ENCODE measurements at places on chromosomes 2 and 18.

- DNase-seq, result peak; percentile 96
These were observed at the start of gene POU3F3 for GRCh38 chr2:104853534-104854497. Gene POU3F3 (plus strand): TSS chr2:104854115. CDS start chr2:104855511, 1,396 bp downstream.

- DNase-seq, result no peak
These were observed 147.0 kb downstream of the HDAC4 start for GRCh38 chr2:239253701-239254436.

DNA sequence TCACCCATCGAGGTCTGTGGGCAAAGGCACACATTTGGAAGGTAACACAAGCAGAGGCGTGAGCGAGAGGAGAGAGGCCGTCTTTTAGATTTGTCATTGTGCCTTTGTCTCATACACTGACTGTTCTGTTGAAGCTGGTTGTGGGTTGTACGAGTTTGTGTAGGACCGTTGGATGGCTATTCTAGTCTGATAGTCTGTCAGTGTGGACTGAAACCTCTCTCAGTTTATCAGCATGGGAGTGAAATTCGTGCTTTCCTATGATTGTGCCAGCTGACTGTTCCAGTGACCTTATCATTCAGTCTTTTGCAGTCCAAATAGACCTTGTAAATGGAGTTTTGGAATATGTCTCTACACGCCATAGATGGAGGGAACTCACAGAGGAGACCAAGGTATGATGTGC lies 143.5 kb downstream of the LDLRAD4 start:
- DNase-seq, result no peak

GRCh38 chr2:122135021-122135937 lies 379.8 kb downstream of the TSN start:
- no peak for DNase-seq

DNA sequence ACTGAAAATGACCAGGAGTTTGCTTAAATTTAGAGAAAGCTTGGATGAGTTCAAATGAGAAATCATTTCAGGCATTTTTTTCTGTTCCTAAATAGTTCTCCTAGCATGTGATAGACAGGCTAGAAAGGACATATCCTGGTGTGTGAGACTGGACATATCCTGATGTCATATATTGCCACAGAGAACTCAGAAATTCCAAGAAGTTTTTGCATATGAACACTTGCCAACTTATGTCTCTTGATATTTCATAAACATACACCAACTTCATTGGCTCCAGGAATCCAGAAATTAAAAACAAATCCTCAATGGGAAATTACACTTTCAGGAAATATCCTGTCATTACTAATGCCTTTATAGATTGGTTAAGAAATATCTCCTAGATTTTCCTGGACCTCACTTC lies 2.9 kb upstream of the SERPINB4 start:
- DNase-seq, result no peak

GRCh38 chr2:144648837-144649465 lies 129.0 kb upstream of the ZEB2 start:
- DNase-seq, result no peak

DNA sequence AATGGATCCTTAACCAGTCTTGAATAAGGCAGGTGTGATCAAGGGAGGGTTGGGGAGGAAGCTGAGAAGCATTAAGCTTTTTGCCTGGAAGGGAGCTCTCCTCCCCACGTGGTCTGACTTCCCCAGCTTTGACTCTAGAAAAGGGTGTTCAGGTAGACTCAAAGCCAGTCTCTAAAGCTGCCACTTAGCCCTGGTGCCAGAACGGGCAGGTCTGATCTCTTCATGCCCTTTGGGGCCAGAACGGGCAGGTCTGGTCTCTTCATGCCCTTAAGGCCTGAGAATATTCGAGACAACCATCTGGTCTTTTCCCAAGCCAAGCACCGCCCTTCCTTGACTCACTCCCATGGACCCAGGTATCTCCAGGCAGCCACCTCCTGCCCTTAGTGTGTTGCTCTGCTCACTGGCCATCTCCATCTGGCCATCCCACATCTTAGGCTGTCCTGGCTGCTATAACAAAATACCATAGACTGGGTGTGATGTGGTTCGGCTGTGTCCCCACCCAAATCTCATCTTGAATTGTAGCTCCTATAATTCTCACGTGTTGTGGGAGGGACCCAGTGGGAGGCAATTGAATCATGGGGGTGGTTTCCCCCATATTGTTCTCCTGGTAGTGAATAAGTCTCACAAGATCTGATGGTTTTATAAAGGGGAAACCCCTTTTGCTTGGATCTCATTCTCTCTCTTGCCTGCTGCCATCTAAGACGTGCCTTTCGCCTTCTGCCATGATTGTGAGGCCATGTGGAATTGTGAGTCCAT lies 59.4 kb downstream of the SNORC start:
- no peak for DNase-seq

DNA sequence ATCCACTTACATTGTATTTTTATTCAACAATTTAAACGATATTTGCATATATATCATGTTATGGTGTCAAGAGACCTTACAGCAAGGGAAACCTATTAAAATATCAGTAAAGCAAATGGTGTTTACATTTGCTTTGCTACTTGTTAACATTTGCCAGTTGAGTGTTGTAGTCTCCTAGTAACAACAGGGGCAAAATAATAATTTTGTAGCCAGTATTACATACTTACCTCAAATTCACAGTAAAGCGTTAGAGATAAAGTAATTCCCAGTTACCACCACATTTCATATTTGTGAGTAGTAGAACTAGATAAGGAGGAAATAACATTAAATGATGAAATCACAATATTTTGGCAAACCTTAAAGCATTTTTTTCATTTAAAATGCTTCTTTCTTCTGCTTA lies 71.3 kb downstream of the FASTKD2 start:
- DNase-seq, result no peak

GRCh38 chr2:25145803-25146202 lies 22.6 kb downstream of the POMC start:
- no peak for DNase-seq

DNA sequence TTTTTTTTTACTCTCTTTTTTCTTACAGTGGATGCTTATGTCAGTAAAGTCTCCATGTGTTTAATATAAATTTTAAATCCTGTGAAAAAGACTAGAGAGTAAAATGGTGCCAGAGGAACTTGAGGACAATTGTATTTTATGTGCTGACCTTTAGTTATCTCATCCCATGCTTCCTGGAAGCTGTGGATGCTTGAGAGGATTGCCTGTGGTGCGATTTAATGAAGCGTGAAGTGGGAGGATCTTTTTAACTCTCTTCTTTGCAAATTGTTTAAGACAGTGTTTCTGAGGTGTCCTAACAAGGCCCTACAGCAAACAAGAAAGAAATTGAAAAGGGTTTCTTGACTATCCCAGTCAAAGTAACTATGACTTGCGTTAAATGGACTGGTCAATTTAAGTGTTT lies 84.2 kb downstream of the DTNA start:
- DNase-seq, result no peak

- DNase-seq, result no peak
These were observed at the start of gene ACTG2 for GRCh38 chr2:73892631-73893329. Gene ACTG2 (plus strand): TSS chr2:73893008. CDS start chr2:73901312, 8,304 bp downstream.

DNA sequence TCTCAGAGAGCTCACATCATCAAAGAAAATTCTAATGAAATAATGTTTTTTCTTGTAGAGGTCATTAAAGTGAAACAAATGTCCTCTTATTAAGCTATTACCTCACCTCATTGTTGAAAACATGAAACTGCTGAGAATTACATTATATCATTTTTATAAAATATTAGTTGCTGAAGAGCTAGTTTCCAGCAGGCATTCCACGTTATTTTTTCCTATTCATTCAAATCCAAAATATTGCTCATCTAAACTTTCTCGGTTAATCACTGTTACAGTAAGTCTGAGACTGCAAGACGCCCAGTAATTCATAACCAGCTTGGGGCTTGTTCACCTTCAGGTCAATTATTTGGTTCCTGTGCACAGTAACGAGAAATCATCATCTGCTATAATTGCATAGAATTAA lies 138.5 kb upstream of the RASGRP3 start:
- DNase-seq, result no peak

- no peak for DNase-seq
These were observed 33.8 kb downstream of the PCARE start for GRCh38 chr2:29040552-29040951.

GRCh38 chr2:6523476-6523875 lies 342.2 kb downstream of the CMPK2 start:
- no peak for DNase-seq

DNA sequence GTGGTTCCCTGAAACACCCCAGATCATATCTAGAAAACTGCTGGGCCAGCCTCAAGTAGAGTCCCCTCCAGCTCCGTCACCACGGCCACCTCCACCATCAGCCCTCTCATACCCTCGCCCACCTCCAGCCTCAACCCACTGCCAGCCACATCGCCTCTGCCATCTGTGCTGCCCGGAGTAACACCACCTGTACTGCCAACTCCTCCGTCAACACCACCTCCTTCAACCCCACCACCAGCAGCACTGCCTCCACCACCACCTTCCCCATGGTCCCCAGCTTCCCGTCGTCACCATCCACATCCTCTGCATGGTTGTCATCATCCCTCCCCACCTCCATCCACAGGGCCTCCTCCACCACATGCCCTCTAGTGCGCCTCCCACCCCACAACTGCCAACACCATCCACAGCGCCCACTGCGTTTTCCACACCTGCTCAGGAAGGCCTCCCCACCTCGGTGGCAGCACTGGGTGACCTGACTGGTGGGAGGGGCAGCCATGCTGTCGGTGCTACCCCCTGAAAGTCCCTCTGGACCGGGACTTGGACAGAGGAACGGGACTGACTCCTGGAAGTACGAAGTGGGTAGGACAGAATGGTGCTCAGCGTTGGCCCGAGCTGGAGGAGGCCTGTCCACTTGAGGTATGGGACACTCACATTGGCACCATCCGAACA lies 1.6 kb downstream of the SNED1 start:
- no peak for DNase-seq

- DNase-seq, result no peak
These were observed 180.7 kb downstream of the NCK2 start for GRCh38 chr2:105925390-105925789.

DNA sequence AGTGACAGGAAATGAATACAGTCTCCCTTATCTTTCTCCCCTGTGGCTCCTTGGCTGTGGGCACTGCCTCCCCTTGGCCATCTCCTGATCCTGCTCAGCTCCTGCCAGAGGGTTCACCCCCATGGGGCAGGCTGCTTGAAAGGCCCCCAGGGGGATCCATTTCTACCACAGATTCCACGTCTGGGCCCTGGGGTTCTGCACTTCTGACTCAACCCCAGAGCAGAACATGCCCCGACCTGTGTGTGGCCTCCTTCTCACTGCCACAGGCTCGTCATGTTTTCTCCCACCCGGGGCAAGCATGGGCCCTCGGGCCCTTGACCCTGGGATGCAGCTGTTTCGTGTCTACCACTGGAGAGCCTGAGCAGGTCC lies 122.2 kb downstream of the ACKR3 start:
- DNase-seq, result no peak

DNA sequence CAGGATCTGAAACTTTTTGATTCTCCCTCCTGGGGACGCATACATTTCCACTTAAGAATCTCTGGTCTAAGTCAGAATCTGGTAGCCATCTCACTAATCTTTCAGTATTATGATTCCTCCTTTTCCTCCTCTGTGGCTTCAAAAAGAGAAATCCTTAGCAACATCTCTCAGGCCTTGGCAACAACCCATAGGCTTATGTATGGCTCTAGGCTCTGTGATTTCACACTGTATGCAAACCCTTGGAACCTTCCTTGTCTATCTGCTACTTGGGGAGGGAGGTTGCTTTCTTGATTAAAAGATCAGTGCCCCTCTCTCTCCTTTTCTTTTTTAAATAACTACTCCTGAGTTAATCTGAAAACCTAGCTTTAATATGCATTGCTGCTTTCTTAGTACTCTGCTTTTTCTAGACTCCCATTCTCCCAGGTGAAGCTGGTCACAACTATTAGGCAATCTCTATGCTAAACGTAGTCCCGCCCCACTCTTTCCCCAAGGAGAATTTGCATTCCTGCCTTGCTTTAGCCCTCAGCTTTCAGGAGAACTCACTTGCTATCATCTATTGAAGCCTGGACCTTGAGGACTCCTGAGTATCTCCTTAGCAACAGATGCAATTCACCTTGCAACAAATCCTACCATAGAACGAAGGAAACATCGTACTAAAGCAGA lies 72.2 kb upstream of the L3MBTL4 start:
- no peak for DNase-seq

DNA sequence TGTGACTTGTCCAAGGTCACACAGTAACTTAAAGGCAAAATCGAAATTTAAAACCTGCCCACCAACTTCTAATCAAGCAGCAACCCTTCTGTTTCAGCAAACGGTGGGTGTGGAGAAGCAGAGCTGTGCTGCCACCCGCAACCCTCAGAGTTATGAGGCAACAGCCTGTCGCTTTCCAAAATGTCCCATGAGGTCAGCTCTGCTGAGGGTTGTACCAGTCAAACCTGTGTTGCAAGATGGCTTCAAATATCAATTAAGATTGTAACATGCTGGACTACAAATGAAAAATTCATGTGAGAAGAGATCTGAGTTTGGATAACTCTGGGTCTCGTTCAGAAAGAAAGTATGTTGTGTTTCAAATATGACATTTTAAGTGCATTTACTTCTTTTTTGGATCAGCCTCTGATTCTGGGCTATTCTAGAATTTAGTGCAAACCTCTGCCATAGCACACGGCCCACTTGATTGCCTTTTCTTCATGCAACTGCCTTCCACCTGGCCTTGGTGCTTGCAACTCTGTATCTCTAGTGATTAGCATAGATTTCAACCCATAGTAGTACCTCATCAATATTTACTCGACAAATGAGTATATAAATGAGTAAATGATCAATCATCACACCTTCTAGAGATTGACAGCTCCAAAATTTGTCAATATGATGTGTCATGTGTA lies 69.3 kb downstream of the TIMM21 start:
- DNase-seq, result no peak

DNA sequence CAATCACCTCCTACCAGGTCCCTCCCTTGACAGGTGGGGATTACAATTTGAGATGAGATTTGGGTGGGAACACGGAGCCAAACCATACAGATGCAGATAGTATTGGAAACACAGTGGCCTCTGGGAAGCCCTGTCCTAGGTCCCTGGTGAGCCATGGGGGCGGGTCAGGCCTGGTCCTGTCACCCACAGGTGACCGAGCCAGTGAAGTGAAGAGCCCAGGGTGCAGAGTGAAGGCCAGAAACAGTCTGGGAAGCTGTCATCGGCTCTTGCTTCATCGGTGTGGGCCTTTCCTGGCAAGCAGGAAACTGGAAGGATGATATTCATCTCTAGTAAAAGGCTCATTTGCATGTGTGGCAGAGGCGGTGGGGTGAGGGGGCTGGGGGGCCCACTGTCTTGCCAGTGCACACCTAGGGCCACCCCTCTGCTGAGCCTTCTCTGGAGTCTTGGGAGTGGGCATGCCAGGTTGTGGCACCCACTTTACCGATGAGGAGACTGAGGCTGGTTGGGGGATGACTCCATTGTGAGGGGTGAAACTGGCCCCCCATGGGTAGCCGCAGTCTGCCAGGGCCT lies 290.6 kb downstream of the NDUFA10 start:
- DNase-seq, result no peak

GRCh38 chr2:232231554-232231953 lies 147.0 kb upstream of the ALPP start:
- DNase-seq, result no peak

DNA sequence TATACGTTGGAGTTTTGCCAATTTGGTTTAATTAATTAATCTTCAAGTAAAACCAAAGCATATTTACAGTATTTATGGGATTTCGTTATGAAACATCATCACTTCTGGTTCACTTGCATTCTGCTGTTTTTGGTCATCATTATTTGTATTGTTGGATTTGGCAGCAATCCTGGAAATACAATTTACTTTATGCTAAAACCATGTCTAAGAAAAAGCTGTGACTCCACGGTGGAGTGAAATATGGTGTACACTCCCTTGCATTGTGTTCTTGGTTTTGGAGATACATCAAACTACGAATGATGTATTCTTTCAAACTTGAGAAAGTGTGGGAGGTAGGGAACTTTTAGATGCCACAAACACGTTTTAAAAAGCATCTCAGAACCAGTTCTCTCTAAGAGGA lies 106.4 kb downstream of the CTAGE1 start:
- DNase-seq, result no peak

- DNase-seq, result peak; percentile 92
These were observed 95.9 kb upstream of the MBOAT2 start for GRCh38 chr2:9099341-9099751.
